ENCODE measurements at places on chromosomes 2 and 18.

- no peak for DNase-seq
Measured at GRCh38 chr18:54616220-54616848, 25.3 kb downstream of the DYNAP start.

GRCh38 chr2:14297340-14297739 lies 335.2 kb upstream of the LRATD1 start:
- no peak for DNase-seq

- DNase-seq, result no peak
Measured at GRCh38 chr2:156909983-156910382, 347.5 kb upstream of the GALNT5 start.

DNA sequence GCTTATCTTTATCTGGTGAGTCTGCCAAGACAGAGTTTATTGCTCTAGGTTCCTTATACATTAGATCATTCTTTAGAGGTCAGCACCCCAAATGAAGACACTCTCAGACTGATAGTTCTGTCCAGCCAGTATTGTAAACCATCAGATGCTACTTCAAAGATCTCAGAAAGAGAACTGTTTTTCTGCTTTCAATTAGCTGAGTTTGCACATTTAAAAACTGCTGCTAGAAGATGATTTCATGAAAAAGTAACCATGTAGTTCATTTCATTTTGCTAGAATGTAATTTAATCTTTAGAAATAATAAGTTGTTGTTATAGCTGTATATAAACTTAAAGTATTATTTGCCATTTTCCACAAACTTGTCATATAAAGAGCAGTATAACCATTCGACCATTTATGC lies 344.5 kb upstream of the ATP5MC3 start:
- no peak for DNase-seq

GRCh38 chr18:58633874-58634273 lies 5.0 kb upstream of the ALPK2 start:
- no peak for DNase-seq

All from NCI-H446 treated with DMSO at 0.1 percent for 48 hours (cell line).